DND-41 (cell line): ENCODE measurements at places on chromosomes 5 and 9.

- peaks cover 17% of the 10 kb centered on the region for H3K36me3 ChIP-seq
- H3K4me1 ChIP-seq, result peaks cover 70% of the 10 kb centered on the region
- peak; percentile 26 for DNase-seq
- peak overlapping the region; percentile 96 for H3K27ac ChIP-seq
- H3K4me3 ChIP-seq, result peak overlapping the region; percentile 88
Observed at GRCh38 chr5:55308254-55308836, 556 bp downstream of the MTREX start.

DNA sequence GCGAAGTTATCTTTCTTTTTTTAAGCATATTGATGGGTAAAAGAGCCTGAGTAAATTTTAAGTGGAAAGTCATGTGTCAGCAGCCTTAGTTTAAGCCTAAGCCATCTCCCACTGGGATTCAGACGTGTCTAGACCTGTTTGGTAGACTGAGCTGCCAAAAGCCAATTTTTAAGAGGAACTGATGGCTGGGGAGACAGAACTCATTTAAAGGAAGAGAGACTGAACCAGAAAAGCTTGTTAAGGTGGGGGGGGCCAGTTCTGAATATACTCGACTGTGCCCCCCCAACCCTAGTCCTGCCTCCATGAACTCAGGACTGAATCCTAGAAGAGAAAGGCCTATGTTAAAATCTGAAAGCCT is 58.3 kb upstream of the PLPP1 start:
- H3K27ac ChIP-seq, result no peak overlapping the region
- no peak for DNase-seq
- H3K4me3 ChIP-seq, result no peak overlapping the region
- H3K4me1 ChIP-seq, result peaks cover 29% of the 10 kb centered on the region
- no peaks in the 10 kb centered on the region for H3K36me3 ChIP-seq

- H3K4me1 ChIP-seq, result no peaks in the 10 kb centered on the region
- no peak overlapping the region for H3K4me3 ChIP-seq
- DNase-seq, result no peak
Observed at GRCh38 chr9:135067096-135067710, 20.3 kb upstream of the OLFM1 start.

- DNase-seq, result no peak
- no peak overlapping the region for H3K4me3 ChIP-seq
- no peaks in the 10 kb centered on the region for H3K36me3 ChIP-seq
- H3K27ac ChIP-seq, result no peak overlapping the region
- no peaks in the 10 kb centered on the region for H3K27me3 ChIP-seq
Observed at GRCh38 chr5:109989994-109990722, 300.4 kb downstream of the MAN2A1 start.

DNA sequence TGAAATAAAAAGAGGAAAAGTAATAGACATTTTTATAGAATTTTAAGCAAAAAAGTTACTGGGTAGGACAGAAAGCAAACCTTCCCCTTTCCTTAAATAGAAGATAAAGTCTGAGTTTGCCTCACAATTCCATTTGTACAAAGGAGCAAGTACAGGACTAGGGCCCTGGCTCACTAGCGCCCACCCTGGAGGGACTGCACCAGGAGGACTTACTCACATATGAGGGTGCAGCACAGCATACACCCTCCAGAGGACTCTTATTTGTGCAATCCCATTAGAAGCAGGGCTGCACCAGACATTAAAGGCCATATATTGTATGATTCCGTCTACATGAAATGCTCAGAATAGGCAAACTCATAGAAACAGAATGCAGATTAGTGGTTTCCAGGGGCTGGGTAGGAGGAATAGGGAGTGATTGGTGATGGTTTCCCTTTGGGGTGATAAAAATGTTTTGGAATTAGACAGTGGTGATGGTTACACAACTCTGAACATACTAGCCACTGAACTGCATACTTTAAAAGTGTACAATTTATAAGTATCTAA is 4.5 kb downstream of the REEP5 start:
- H3K36me3 ChIP-seq, result peaks cover 56% of the 10 kb centered on the region
- peak; percentile 38 for DNase-seq
- H3K4me3 ChIP-seq, result no peak overlapping the region
- no peaks in the 10 kb centered on the region for H3K27me3 ChIP-seq
- H3K27ac ChIP-seq, result no peak overlapping the region

- H3K4me1 ChIP-seq, result no peaks in the 10 kb centered on the region
- no peaks in the 10 kb centered on the region for H3K27me3 ChIP-seq
Observed at GRCh38 chr5:33969572-33970452, 14.7 kb downstream of the SLC45A2 start.

GRCh38 chr9:18063856-18064390 is 410.0 kb upstream of the ADAMTSL1 start:
- H3K36me3 ChIP-seq, result no peaks in the 10 kb centered on the region
- DNase-seq, result no peak
- H3K4me3 ChIP-seq, result no peak overlapping the region
- no peaks in the 10 kb centered on the region for H3K27me3 ChIP-seq

DNA sequence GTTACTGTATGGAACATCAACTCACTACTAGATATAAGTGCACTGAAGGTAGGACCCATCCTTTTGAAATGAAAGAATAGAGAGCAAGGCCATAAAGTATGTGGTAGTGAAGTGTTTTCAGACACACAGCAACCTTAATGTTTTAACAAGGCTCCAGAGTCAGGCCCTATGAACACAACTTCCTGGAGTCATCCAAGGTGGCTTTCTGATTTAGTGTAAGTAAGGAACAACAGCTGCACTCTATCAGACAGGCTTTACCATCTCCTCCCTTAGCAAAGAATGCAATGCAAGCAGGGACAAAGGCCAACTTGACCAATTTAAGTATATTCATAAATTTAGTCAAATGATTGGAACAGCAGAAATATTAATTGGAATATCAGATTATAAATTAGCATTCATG is 90.1 kb downstream of the MPDZ start:
- no peak overlapping the region for H3K27ac ChIP-seq
- H3K4me3 ChIP-seq, result no peak overlapping the region
- H3K36me3 ChIP-seq, result no peaks in the 10 kb centered on the region
- H3K27me3 ChIP-seq, result no peaks in the 10 kb centered on the region
